Stimulated activated CD4-positive, alpha-beta T cell treated with anti-CD3 and anti-CD28 coated beads, Interleukin-4, amount 100 ng/mL, for 24 hours (primary cell): ENCODE measurements at places on chromosomes 7 and 10.

- DNase-seq, result no peak
Observed at GRCh38 chr7:11758627-11759111, 73.3 kb downstream of the THSD7A start.

DNA sequence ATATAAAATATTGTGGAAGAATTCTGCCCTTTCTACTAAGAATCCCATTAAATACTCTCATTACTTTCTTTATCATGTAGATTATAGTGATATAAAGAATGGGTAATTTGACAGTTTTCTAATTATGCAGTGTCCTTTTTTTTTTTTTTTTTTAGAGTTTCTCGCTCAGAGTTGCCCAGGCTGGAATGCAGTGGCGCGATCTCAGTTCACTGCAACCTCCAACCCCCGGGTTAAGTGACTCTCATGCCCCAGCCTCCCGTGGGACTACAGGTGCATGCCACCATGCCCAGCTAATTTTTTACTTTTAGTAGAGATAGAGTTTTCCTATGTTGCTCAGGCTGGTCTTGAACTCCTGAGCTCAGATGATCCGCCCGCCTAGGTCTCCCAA lies 1143.4 kb upstream of the SORCS1 start:
- no peak for DNase-seq

DNA sequence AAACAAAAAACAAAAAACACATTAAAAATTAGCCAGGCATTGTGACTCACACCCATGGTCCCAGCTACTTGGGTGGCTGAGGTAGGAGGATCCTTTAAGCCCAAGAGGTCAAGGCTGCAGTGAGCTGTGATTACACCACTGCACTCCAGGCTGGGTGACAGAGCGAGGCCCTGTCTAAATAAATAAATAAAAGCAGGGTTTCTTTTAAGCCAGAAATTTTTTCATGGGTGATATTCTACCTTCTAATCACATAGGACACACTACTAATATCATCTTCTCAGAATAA lies 14.2 kb upstream of the SVIL start:
- DNase-seq, result no peak

GRCh38 chr7:48045195-48045765 lies 9.9 kb downstream of the C7orf57 start:
- no peak for DNase-seq

DNA sequence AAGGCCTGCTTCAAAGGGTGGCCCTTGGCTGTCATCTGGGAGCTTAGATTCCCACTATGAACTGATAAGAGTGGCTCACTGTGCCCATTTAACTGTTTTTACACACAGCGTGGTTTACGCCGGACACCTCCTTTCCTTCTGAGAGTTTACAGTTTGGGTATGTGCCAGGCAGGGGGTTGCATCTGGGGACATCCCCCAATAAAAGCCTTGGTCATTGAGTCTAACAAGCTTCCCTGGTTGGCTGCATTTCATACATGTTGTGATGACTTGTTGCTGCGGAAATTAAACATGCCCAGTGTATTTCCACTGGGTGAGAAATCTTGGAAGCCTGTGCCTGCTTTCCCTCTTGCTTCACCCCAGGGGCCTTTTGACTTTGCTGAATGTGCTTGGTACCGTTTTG lies 264.1 kb upstream of the NPY start:
- DNase-seq, result no peak

- no peak for DNase-seq
Observed at GRCh38 chr10:59012839-59013238, 163.6 kb upstream of the PHYHIPL start.

DNA sequence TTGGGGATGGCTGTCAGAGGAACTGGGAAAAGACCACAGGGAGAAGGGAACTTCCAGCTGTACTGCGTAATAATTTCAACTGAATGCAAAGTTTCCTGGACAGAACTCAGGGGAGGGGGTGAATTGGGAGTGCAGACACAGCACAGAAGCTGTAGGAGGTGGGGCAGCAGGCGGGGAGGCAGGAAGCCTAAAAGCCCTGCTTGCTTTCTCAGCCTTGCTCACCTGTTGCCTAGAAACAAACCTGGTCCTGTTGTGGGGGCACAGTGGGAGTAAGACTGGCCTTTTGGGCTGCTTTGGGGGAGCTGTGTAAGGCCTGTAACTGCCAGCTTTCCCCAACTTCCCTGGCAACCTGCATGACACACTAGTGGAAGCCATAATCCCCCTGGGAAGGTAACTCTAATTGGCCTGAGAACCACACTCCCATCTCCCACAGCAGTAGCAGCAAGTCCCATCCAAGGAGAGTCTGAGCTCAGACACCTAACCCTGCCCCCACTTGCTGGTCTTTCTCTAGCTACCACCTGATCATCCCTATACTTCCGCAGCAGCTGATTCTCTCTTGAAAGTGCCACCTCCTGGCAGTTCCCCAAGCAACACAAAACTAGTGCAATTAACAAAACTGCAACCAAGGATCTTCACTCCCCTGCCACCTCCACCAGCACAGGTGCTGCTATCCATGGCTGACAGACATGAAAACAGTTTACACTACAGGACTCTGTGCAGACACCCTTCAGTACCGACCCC lies 1239.3 kb downstream of the SORCS1 start:
- no peak for DNase-seq

DNA sequence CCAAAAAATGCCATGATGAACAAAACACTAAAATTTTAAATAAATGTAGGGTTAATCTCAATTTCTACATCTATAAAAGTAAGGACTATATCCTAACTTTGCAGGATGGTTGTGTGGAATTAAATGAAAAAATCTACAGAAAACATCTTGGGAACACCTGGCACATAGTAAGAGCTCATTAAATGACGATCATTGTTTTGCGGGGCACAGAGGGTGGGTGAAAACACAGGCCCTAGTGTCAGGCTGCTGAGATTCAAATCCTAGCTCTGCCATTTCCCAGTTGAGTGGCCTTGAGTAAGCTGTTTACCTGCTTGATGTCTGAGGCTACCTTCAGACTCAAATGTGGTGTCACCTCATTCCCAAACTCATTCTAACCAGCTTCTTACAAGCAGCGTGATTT lies 35.6 kb downstream of the BTBD16 start:
- DNase-seq, result no peak

- no peak for DNase-seq
Observed at GRCh38 chr10:22366771-22367170, 21.5 kb downstream of the SPAG6 start.

DNA sequence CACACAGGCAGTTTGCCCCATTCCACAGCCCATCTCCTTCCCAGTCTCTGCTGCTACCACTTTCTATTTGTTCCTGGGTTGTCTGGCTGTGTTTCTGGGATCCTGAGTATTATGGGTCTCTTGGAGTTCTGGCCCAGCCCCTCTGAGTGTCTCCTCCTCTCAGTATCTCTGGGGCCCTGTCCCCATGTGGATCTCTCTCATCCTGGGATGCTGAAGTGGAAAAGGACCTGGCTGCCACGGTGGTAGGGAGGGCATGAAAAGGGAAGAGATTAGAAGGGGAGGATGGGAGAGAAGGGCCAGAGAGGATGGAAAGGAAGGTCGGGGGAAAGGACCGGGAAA lies 54.5 kb upstream of the LBX1 start:
- no peak for DNase-seq

GRCh38 chr10:78556705-78557432 lies 511.9 kb upstream of the ZMIZ1 start:
- no peak for DNase-seq

GRCh38 chr7:18901982-18902421 lies 215.4 kb downstream of the TWIST1 start:
- DNase-seq, result no peak

- no peak for DNase-seq
Observed at GRCh38 chr7:139108266-139109187, 993 bp downstream of the ZC3HAV1 start.

GRCh38 chr10:69751214-69751613 lies 50.5 kb upstream of the COL13A1 start:
- DNase-seq, result no peak

- no peak for DNase-seq
Observed at GRCh38 chr10:62760401-62760800, 44.1 kb upstream of the ADO start.

DNA sequence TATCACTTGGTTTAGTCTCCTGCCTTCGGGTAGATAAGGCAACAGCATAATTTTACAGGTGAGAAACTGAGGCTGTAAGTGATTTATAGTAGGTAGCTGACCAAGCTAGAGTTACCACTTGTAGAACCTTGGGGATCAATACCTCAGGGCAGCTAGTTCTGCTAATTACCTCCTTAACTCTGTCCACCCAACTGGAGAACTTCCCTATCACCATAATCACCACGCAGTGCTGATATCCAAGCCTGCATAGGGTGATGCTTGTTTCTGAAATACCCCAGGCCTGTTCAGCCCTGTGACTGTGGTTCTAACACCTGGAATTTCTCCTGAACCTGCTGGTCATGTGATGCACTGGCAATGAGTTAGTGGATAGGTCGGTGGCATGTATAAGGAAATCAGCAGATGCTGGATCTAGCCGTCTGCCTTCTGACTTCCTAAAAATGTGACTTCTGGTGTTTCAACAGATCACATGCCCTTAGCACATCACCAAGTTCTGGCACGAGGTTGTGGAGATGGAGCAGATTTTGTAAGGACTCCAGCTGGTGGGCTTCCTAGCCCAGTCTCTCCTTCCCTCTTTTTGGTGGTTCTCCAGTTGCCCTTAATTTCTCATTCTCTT lies 15.3 kb downstream of the PLAU start:
- no peak for DNase-seq

DNA sequence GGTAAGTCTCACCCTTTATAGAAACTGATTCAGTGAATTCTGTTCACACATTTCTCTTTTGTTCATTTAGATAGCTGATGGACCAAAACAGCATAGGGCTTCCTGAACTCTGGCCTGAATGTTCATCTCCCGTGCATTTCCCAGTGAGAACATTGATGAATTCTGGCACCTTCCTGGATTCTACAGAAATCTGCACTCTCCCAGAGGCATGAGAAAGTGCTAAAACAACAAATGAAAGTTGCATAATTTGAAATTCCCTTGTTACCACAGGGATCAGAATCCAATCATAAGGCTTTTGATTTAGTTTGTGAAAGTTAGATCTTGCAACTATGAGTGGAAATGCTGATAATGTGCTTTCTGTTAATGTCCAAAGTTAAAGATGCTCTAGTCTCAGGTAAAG lies 29.7 kb upstream of the SCIN start:
- DNase-seq, result no peak

GRCh38 chr7:142908921-142909890 lies 23.7 kb upstream of the TRPV6 start:
- no peak for DNase-seq

DNA sequence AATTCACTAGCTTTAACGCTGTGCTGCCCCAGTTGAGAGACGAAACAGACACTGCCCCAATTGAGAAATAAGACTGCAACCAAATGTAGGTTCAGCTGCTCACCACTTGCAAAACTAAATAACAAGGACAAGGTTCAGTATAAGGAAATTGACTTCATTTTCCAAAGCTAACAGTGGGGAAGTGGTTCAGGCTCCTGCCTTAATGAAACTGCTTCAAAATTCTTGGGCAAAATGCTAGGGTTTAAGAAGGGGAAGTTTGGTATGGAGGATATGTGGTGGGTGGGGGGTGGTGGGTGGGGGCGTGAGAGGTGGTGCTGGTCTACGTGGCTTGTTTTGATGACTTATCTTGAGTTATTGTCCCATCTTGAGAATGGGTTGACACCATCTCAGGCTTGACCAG lies 21.8 kb downstream of the MRPL32 start:
- no peak for DNase-seq

GRCh38 chr7:106365252-106366005 lies 80.6 kb upstream of the NAMPT start:
- peak; percentile 28 for DNase-seq

GRCh38 chr10:48580236-48580635 lies 24.6 kb downstream of the ARHGAP22 start:
- DNase-seq, result no peak

DNA sequence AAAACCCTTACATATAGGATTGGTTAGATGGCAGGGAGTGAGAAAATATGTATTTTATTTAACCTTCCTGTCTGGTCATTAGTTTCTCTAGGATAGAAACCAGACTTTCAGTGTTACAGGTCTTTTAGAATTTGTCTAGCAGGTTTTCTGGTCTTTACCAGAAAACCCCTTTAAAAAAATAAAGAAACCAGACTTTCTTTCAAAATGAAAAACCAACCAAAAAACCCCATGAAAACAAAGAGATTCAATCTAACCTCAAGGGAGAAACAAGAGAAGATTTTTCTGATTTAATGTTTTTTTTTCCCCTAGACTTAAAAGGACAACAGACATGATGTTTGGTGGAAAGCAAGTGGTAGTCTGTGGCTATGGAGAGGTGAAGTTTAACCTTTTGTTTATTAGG lies 28.7 kb upstream of the STRIP2 start:
- DNase-seq, result no peak

- peak; percentile 76 for DNase-seq
Observed at GRCh38 chr7:17234398-17235031, 63.9 kb upstream of the AHR start.

DNA sequence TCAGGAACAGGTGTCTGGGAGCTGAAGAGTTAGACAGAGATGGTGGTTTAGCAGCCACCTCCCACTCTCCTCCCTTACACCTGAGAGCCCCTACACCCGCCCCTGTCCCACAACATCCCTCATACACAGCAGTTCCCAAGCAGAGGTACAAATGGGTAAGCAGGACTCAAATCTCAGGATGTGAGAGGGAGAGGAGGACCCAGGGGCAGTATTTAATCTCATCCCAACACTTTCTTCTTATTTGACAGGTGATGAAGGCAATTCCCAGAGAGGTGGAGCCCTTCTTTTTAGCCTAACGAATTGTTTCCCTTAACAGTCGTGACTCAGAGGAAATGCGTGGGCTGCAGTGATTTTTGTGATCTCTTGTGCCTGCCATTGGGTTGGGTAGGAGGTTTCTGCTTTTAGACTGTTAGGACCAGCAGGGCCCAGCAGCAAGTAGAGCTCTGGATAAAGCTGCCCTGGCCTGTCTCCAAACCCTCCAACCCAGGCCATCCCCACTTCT lies 191.3 kb downstream of the HECW1 start:
- DNase-seq, result peak; percentile 68

- no peak for DNase-seq
Observed at GRCh38 chr10:31757831-31758230, 170.8 kb downstream of the ARHGAP12 start.

GRCh38 chr7:36210291-36210922 lies 57.4 kb downstream of the EEPD1 start:
- no peak for DNase-seq
